ENCODE measurements at places on chromosomes 12 and 14.

DNA sequence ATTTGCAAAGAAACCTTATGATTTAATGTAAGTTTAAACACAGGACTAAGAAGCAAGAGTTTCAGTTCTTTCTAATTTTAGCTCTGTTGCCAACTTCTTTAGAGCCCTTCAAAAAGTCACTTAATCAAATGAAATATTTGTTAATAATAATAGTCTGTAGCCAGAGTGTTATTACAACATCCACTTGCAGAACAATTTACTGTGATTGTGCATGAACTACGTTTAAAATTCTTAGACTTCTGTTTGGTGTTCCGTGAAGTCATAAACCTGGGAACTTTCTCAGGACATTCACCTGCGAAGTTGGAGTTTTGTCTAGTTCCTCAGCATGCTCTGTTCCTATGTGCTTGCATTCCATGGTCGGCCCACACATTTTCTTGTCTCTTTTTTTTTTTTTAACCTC lies 244.0 kb upstream of the AVPR1A start:
- DNase-seq = no peak

DNA sequence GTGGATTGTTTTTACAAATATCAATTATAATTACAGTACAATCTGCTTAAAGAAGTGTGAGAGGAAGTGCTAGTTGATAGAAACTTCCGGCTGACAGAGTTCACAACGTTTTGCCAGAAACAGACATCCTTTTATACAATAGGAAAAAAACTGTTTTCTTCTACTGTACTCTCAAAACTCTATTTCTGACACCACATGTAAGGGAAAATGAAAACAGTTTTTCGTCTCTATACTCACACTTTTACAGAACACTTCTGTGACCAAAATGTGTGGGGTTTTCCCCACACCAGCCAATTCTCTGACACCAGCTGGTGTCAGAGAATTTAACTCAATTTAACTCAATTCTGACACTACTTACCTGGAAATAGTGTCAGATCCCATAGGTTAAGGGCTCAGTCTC lies 24.2 kb upstream of the HIF1A start:
- no peak for DNase-seq

GRCh38 chr14:104075530-104076151 lies 9.9 kb upstream of the ASPG start:
- peak; percentile 28 for DNase-seq

DNA sequence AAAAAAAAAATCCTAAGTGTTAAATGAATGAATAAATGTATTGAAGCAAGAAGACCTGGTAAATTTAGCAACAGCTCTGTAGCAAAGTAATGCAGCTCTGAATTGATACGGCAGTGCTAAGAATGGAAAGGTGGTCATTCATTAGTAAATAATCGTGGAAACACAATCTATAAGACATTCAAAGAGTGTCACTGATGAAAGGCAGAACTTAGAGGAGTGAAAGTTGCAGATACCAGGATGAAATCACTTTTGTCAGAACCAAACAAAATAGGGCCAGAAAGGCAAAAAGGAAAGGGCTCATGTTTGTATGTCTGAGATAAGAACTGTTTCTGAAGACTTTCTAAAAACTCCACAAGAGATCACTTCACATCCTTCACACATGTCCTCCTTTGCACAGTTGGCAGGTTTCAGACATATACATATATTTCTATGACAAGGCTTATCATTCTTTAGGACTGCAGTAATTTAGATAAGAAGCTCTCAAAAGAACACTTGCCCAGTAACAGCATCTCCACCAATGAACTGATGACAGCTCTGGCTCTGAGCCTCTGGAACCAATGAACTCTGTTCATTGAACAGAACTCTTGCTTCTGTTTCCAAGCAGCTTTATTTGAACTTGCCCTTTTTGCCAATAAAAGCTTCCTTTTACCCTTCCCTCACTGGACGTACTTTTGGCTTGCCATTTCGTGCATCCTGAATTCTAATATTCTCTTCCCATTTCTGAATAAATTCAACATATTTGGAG lies 4.2 kb upstream of the LRR1 start:
- DNase-seq = no peak

- DNase-seq = peak; percentile 46
Observed at GRCh38 chr14:96962337-96962736, 165.2 kb downstream of the VRK1 start.

- DNase-seq = no peak
Observed at GRCh38 chr12:40801861-40802260, 109.6 kb downstream of the CNTN1 start.

GRCh38 chr12:49797449-49797776 lies 30.8 kb downstream of the NCKAP5L start:
- DNase-seq = no peak

DNA sequence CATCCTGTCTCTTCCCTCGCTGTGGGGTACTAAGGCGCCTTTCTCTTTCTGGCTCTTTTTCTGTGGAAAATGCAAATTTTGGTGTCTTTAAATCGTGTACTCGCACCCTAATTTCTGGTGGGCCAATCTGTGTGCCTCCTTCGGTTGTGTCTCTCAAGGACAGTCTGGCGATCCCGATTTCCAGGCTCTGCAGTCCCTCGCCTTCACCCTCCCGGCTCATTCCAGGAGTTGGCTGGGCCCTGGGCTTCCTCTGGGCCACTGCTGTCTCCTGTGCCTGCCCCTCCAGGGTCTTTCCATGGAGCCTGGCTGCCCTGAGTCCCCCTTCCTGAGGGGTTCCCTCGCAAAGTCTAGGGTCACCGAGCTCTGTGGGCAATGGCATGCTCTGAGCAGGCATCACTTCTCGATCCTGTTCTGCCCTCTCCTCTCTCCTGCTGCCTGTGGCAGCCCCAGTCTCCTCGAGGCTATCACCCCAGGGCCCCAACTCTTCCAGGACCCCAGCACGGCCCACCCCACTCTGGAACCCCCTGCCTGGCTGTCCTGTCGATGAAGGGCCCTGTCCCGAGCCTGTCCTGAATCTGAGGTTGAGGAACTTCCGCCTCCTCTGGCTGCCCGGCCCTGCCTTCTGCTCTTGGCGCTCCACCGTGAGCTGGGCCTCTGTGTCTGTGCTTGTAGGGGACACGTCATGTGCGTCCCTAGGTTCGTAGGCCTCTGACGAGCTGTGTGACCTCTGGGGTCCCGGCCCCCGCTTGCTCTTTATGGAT lies 24.1 kb downstream of the AHNAK2 start:
- DNase-seq = no peak

- peak; percentile 80 for DNase-seq
Observed at GRCh38 chr12:120640861-120641833, 721 bp downstream of the CABP1 start.
